NCI-H146 (cell line): ENCODE measurements at places on chromosomes 5 and 9.

DNA sequence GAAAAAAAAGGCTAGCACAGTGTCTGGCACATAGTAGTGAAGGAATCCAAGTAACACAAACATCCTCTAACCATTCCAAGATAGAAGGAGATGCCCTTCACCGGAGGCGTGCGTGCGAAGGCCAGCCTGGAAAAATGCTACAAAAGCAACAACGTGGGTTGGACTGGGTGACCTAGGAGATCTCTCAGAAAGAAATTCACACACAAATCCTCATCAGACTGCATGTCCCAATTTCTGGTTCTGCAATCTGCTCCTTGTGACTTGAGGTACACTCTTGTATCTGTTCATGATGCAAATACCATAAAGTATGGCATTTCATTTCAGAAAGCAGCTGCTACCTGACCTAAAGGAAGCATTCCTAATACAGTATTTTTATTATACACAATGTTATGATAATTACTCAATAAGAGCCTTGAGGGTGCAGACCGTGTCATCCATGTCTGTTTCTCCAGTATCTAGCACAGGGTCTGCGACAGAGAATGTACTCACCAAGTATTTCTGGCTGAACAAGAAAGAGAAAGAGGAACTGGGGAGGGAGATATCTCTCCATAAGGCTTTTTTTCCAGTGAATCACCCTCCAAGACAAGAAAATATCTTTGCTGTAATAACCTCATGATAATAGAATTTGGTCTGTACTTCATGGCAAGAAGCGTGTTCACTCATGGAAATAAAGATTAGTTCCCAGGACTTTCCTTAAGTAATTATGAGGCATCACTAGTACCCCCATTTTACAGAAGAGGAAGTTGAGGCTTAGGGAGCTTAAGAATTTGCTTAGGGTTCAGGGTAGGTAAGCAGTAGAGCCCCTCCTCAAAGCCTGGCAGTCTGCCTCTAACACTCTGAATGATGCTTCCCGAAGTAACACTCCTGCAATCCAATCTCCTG is 138.3 kb downstream of the CDK5RAP2 start:
- no peak for DNase-seq

GRCh38 chr5:95823738-95824609 is 1.4 kb upstream of the GLRX start:
- peak; percentile 48 for DNase-seq

DNA sequence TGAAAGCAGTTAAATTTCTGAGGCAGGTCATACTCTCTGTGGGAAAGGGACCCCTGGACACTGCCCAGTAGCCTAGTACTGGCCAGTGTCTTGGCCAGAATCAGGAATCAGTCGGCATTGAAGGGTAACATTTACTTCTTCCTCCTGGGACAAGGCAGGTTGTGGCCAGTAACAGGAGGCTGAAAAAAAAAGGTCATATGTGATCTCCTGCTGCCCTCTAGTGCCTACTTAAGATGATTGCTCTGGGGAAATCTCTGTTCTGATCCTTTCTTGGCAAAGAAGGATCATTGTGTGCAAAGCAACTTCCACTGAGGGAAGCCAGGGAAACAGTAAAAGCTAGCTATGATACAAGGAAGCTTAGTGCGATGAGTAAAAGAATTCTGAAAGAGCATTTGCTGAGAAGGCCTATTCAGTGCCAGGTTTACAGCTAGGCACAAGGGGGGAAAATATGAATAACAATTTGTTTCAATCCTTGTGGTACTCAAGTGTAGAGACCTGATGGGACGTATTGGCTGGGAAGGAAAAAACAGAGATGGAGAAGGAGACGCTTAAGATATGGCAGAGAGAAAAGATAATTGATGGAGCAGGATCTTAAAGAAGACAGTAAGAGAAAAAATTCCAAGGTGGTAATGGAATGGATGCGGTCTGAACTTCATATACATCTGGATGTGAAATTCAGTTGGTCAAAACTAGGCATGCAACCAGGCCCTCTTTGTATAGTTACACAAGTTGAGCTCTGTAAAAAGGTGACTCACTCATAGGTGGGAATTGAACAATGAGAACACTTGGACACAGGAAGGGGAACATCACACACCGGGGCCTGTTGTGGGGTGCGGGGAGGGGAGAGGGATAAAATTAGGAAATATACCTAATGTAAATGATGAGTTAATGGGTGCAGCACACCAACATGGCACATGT is 25.8 kb upstream of the TRIM32 start:
- DNase-seq: peak; percentile 43

- peak; percentile 6 for DNase-seq
These were observed 190.1 kb downstream of the CWC27 start for GRCh38 chr5:64958757-64959391.

- no peak for DNase-seq
These were observed 21.0 kb upstream of the POMT1 start for GRCh38 chr9:131481441-131482342.

GRCh38 chr9:98755006-98755618 is 41.2 kb downstream of the ANKS6 start:
- no peak for DNase-seq

DNA sequence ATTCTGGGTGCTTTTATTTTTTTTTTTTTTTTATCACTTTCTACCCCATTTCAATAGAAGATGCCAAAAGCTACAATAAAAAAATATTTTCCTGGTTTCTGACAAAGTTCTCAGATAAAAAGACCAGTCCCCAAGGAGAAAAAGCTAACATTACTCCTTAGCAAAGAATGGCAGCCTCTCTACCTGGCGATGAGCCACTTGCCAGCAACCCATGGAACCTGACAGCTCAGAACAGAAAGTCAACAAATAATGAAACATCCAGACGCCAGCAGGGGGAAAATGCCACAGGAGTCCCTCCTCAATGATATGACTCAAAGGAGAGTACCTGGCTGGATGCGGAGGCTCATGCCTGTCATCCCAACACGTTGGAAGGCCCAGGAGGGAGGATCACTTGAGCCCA is 123.2 kb downstream of the MYO10 start:
- DNase-seq: peak; percentile 57

GRCh38 chr9:133916159-133916541 is 76.0 kb downstream of the VAV2 start:
- no peak for DNase-seq

DNA sequence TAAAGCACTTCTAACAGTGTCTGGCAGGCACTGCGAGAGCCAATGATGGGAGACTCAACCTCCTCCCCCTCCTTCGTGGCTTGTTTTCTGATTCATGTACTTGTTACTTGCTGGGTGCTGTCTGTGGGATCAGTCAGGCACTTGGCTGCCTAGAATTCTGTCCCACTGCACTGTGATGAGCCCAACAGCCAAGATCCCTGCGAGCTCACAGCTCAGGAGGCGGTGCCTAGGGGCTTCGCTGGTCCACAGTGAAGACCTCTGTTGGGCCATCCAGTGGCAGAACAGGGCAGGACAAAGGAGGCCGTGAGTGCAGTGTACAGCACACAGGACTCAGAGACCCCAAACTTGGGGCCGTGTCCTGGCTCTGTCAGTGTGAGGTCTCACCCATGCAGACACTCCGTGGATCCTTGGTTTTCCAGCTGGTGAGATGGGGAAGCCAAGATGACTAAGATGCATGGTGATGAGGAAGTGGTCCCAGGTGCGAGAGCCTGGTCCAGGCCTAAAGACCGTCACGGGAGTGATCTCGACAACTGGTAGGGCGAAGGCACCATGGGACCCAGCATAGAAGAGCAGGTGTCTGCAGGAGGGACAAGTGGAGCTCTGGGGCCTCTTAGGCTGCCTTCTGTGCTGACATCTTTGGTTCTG is 19.5 kb downstream of the MYMK start:
- no peak for DNase-seq
